RWPE2 (cell line): ENCODE measurements at places on chromosomes 5 and 9.

DNA sequence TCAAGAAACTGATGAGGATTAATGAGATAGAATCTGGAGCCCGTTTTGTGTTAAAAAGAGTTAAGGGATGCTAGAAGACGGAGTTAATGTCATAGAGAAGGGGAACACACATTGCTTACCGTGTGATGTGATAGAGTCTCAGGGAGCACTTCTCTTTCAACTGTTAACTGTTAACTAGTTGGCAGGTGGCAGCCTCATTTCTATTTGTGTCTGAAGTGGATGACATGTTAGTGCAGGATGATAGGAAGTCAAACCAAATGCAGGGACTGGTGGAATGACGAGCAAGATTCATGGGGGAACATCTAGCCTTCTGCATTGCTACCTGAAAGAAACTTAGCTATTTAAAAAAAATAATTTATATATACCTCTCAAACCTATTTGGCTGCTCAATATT, 222.7 kb downstream of the MAST4 start:
- no peak for DNase-seq
- no peak overlapping the region for H3K4me3 ChIP-seq
- H3K27me3 ChIP-seq, result no peaks in the 10 kb centered on the region
- no peaks in the 10 kb centered on the region for H3K36me3 ChIP-seq
- no peak overlapping the region for H3K27ac ChIP-seq

DNA sequence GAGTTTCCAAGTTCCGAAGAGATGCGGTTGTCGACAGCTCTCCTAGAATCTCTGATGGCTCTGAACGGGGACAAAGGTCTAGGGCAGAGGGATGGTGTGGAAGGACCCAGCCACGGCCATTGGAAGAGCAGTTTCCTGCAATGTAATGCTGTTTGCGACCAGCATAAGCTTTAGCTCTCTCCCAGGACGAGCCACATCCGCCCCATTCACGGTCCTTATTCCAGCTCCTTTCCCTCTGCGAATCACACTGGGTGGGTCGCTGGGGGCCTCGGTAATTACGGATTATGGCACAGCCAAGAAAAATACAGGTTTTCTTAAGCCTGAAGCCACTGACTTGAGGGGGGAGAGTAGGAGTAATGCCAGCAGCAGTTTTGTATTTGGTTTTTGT, 22.7 kb downstream of the ANXA2R start:
- no peaks in the 10 kb centered on the region for H3K4me1 ChIP-seq
- no peaks in the 10 kb centered on the region for H3K27me3 ChIP-seq
- DNase-seq, result no peak
- peak overlapping the region; percentile 81 for H3K27ac ChIP-seq

DNA sequence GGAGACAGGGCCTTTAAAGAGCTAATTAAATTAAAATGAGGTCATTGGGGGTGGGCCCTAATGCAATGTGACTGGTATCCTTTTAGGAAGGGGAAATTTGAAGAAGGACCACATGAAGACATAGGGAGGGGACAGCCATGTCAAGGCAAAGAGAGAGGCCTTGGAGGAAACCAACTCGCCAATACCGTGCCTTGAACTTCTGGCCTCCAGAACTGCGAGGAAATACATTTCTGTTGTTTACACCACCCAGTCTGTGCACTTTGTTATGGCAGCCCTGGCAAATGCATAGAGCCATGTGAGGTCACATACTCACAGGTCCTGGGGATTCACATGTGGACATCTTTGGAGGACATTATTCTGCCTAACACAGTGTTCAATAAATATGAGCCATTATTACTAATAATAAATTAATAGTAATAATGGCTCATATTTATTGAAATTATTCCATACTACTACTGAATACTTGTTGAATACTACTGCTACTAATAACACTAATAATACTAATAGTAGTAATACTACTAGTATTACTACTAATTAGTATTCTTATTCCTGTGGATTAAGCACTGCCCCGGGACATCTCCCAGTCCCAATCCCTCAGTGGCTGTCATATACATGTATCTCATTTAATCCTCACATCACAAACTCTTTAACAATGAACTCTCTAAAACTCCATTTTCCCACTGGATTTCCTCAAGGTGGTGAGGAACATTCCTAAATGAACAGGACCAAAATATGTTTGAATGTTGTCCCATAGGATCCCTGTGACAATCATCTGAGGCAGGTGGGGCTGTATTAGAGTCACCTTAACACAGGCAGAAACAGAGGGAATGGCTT, 8.4 kb downstream of the TRAF1 start:
- DNase-seq, result no peak
- H3K4me3 ChIP-seq, result no peak overlapping the region
- H3K27ac ChIP-seq, result no peak overlapping the region
- no peaks in the 10 kb centered on the region for H3K27me3 ChIP-seq
- H3K4me1 ChIP-seq, result no peaks in the 10 kb centered on the region
- H3K36me3 ChIP-seq, result no peaks in the 10 kb centered on the region

GRCh38 chr5:171989276-171989675, 17.2 kb downstream of the FBXW11 start:
- H3K4me1 ChIP-seq, result peaks cover 37% of the 10 kb centered on the region
- H3K36me3 ChIP-seq, result peaks cover 23% of the 10 kb centered on the region
- peak overlapping the region; percentile 65 for H3K27ac ChIP-seq
- no peak for DNase-seq

- no peak overlapping the region for H3K27ac ChIP-seq
- no peaks in the 10 kb centered on the region for H3K27me3 ChIP-seq
- DNase-seq, result no peak
- peaks cover 6% of the 10 kb centered on the region for H3K36me3 ChIP-seq
- no peaks in the 10 kb centered on the region for H3K4me1 ChIP-seq
These were observed 43.3 kb downstream of the NCS1 start for GRCh38 chr9:130215341-130216119.

DNA sequence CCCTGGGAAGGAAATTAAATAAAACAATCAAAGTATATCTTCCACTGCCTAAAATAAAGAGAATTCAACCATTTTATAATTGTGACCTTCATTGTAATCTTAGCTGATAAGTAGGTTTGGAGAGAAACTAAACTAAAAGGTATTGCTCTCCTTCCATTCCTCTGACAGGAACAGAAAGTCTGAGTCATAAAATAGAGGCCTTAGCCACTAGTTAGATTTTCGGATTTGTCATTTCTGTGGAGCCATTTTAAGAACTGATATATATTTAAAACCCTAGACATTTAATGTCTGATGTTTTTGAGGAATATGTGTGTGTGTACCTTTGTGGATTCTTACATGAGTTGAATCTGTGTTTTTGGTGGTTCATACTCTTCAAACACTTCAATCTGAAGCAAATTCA, 11.8 kb upstream of the TMC1 start:
- no peak overlapping the region for H3K4me3 ChIP-seq
- no peaks in the 10 kb centered on the region for H3K36me3 ChIP-seq
- no peak for DNase-seq
- peaks cover 12% of the 10 kb centered on the region for H3K4me1 ChIP-seq
- H3K27ac ChIP-seq, result peak overlapping the region; percentile 30

DNA sequence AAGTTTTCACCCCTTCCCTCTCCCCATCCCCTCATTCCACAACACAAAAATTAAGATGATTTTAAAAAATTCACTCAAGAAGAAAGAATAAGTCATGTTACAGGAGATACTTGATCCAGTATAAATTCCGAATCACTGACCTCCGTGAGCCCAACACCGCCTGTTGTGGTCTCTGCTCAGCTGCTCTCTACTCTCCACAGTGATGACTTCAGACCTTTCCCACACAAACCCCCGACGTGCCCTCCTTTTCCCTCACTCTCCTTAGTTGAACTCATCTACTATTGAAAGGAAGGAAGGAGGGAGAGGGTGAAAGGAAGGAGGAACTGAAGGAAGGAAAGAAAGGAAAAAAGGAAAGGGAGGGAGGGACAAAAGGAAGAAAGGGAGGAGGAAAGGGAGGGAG, 55.1 kb downstream of the ZNF354C start:
- no peak overlapping the region for H3K4me3 ChIP-seq
- no peak overlapping the region for H3K27ac ChIP-seq
- no peaks in the 10 kb centered on the region for H3K4me1 ChIP-seq
- peak; percentile 7 for DNase-seq
- H3K36me3 ChIP-seq, result no peaks in the 10 kb centered on the region

GRCh38 chr5:15794052-15794985, 294.3 kb downstream of the FBXL7 start:
- H3K27ac ChIP-seq, result no peak overlapping the region
- no peaks in the 10 kb centered on the region for H3K36me3 ChIP-seq

GRCh38 chr5:115627295-115627865, 1.5 kb upstream of the TMED7 start:
- peaks cover 17% of the 10 kb centered on the region for H3K36me3 ChIP-seq
- H3K27ac ChIP-seq, result no peak overlapping the region
- no peaks in the 10 kb centered on the region for H3K27me3 ChIP-seq

DNA sequence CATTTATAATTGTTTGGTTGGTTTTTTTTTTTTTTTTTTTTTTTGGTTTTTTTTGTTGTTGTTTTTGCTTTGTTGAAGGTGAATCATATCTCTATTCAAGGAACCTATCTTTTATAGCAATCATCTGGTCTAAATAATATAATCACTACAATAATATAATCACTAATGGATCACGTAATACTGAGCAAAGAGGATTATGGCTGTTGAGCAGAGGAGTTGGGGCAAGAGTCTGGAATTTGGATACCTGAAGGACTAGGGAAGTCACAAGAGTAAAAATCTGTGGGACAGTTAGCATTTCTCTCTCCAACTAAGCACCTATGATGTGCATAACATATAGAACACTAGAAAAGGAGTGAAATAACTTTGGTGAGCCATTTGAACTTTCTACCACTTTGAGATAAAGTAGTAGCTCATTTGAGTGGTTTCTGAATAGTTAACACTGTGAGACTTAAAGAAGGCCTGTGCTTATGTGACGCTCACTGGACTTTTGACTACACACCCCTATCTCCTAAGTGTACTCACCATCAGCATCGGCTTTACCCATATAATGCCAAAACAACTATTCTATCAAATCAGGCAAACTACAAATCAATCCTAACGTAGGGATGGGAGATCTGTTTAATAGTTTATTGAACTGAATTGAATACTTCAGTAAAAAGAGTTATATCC, 564.9 kb upstream of the TUSC1 start:
- peaks cover 11% of the 10 kb centered on the region for H3K4me1 ChIP-seq
- H3K4me3 ChIP-seq, result no peak overlapping the region
- no peaks in the 10 kb centered on the region for H3K27me3 ChIP-seq
- DNase-seq, result no peak
- H3K27ac ChIP-seq, result peak overlapping the region; percentile 61
- H3K36me3 ChIP-seq, result no peaks in the 10 kb centered on the region

- H3K36me3 ChIP-seq, result no peaks in the 10 kb centered on the region
- H3K4me1 ChIP-seq, result no peaks in the 10 kb centered on the region
- H3K27ac ChIP-seq, result no peak overlapping the region
- no peak overlapping the region for H3K4me3 ChIP-seq
These were observed 86.1 kb downstream of the ZNF354C start for GRCh38 chr5:179146277-179146676.

- no peak for DNase-seq
- peaks cover 97% of the 10 kb centered on the region for H3K36me3 ChIP-seq
- H3K4me1 ChIP-seq, result no peaks in the 10 kb centered on the region
- no peak overlapping the region for H3K4me3 ChIP-seq
- no peaks in the 10 kb centered on the region for H3K27me3 ChIP-seq
- H3K27ac ChIP-seq, result no peak overlapping the region
These were observed 69.4 kb downstream of the TNPO1 start for GRCh38 chr5:72885824-72886223.

- no peaks in the 10 kb centered on the region for H3K36me3 ChIP-seq
- no peak for DNase-seq
- no peak overlapping the region for H3K4me3 ChIP-seq
- no peaks in the 10 kb centered on the region for H3K4me1 ChIP-seq
- no peak overlapping the region for H3K27ac ChIP-seq
- no peaks in the 10 kb centered on the region for H3K27me3 ChIP-seq
These were observed 230.2 kb downstream of the TENT4A start for GRCh38 chr5:6943197-6944112.

GRCh38 chr5:125603321-125603720, 819.9 kb upstream of the GRAMD2B start:
- H3K27me3 ChIP-seq, result no peaks in the 10 kb centered on the region
- H3K4me3 ChIP-seq, result no peak overlapping the region
- H3K4me1 ChIP-seq, result no peaks in the 10 kb centered on the region
- no peak for DNase-seq
- no peaks in the 10 kb centered on the region for H3K36me3 ChIP-seq
- H3K27ac ChIP-seq, result no peak overlapping the region

DNA sequence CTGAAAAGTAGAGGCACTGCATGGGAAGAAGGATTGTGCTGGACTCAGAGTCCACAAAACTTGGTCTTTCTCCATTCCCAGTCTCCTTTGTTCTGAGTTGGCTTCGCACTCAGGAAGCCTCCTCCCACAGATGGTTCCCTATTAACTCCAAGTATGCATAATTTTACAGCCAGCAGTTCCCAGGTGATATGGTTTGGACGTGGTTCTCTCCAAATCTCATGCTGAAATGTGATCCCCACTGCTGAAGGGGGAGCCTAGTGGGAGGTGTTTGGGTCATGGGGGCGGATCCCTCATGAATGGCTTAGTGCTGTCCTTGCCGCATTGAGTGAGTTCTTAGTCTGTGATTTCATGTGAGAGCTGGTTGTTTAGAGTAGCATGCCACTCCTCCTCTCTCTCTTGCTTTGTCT, 86.6 kb downstream of the FEM1C start:
- H3K4me3 ChIP-seq, result no peak overlapping the region
- no peak overlapping the region for H3K27ac ChIP-seq
- H3K4me1 ChIP-seq, result peaks cover 48% of the 10 kb centered on the region
- no peaks in the 10 kb centered on the region for H3K36me3 ChIP-seq
- no peaks in the 10 kb centered on the region for H3K27me3 ChIP-seq
- DNase-seq, result no peak

- peaks cover 4% of the 10 kb centered on the region for H3K27me3 ChIP-seq
- H3K4me3 ChIP-seq, result no peak overlapping the region
- H3K27ac ChIP-seq, result no peak overlapping the region
- no peaks in the 10 kb centered on the region for H3K36me3 ChIP-seq
These were observed 65.0 kb upstream of the DAP start for GRCh38 chr5:10825897-10826644.

DNA sequence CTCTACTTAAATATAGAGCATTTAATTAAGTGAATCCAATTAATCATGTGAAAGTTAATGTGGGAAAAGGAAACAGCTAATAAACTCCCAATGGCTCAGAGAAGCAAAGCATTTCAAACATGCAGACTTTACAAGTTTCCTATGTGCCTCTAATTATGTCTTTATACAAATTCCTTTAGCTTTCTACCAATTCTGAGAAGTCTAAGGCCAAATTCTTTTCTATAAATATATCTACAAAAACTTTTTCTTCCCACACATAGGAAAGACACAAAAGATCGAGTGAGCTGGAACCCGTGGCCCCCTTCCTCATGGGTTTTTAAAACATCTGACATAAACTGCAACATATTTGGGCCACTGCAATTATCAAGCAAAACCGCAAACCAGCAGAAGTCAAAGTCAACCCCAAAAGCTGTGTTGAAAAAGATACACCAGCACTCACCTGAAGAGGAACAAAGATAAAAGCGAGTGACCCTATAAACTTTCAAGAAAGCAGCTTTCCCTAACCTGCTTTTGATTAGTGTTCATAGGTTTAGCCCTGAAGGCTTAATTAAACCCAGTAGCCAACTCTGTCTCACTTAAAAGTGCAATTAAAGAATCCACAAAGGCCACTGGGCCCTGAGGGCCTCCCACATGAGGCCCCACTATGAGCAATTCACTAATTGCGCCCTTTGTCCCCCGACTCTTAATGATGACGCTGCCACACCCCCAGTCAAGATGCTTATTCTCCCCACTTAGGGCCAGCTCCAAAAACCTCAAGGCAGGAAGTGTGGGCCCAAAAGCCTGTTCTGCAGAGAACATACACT, 12.1 kb downstream of the SEMA5A start:
- H3K4me1 ChIP-seq, result no peaks in the 10 kb centered on the region
- no peak overlapping the region for H3K4me3 ChIP-seq
- no peak for DNase-seq
- no peaks in the 10 kb centered on the region for H3K36me3 ChIP-seq
- no peak overlapping the region for H3K27ac ChIP-seq
